B cell (primary cell): ENCODE measurements at places on chromosomes 5 and 9. TPM values are rescaled to one million over a fixed set of nuclear protein-coding genes. Genes with fewer than 3 reads are reported as not detected.

DNA sequence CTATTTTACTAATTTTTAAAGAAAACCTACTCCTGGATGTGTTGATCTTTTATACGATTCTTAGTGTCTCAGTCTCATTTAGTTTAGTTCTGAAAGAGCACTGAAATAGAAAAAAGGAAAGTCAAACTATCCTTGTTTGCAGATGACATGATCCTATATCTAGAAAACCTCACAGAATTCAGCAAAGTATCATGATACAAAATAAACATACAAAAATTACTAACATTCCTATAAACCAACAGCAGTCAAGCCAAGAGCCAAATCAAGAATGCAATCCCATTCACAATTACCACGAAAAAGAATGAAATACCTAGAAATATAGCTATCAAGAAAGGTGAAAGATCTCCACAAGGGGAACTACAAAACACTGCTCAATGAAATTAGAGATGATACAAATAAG, 225.8 kb upstream of the CDH18 start:
- DNase-seq, result no peak
- H3K27ac ChIP-seq, result no peak overlapping the region
- H3K4me3 ChIP-seq, result no peak overlapping the region
- H3K27me3 ChIP-seq, result no peaks in the 10 kb centered on the region

- no peaks in the 10 kb centered on the region for H3K27me3 ChIP-seq
- no peaks in the 10 kb centered on the region for H3K36me3 ChIP-seq
- H3K4me3 ChIP-seq, result no peak overlapping the region
- no peaks in the 10 kb centered on the region for H3K4me1 ChIP-seq
- H3K27ac ChIP-seq, result no peak overlapping the region
Measured at GRCh38 chr5:4243479-4244264, 648.0 kb downstream of the IRX1 start.

DNA sequence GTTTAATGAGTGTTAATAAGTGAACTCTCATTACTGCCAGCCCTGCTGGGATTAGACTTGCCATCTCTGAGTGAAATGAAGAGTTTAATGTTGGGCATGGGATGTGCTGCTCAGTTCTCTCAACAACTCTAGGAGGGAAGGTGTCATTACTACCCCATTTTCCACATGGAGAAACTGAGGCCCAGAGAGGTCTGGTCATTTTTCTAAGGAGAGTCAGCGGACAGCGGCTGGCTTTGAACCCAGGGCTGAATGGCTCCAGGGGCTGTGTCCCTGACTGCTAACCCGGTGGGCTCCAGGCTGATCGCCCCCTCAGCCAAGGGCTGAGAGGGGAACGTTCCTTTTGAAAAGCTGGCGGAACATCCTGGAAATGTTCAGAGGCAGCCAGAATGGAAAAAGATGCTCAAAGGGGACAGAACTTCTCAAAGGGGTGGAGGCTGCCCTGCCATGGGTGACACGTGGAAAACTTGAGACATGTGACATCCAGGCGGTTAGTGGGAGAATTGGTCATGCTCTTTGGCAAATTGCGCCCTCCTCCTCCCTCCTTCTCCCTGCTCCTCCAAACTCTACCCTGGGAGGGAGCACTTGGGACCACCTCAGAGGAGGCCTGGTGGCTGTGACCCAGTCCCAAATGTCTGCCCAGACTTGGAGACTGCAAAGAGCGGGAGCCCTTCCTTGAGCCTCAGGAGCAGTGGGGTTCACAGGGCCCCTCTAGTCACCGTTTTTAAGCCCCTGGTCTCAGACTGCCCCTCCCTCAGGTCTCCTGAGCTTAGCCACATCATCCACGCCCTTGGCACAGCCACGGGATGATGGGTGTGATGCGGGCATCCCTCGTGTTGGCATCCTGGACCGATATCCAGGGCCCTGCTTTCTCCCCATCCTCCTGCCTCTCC, 28.7 kb downstream of the DNM1 start:
- no peak overlapping the region for H3K4me3 ChIP-seq
- no peaks in the 10 kb centered on the region for H3K27me3 ChIP-seq
- no peaks in the 10 kb centered on the region for H3K36me3 ChIP-seq
- no peaks in the 10 kb centered on the region for H3K4me1 ChIP-seq
- DNase-seq, result no peak

DNA sequence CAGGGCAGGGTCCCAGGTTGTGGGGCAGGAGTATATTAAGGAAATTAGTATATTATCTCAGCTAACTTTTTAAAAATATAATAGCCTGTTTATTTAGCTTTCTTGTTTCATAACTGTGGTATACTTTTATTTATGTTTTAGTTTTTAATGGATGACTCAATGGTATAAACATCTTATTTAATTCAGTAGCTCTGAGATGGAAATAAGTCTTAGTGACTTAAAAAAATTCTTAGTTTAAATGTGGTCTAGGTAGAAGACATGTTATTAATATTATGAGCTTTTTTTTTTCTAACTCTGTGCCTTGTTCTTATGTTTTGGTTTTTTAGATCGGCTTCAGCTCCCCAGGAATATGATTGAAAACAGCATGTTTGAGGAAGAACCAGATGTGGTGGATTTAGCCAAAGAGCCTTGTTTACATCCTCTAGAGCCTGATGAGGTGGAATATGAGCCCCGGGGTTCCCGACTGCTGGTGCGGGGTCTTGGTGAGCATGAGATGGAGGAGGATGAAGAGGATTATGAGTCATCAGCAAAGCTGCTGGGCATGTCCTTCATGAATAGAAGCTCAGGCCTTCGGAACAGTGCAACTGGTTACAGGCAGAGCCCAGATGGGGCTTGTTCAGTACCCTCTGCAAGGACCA, 43.1 kb downstream of the LNPEP start:
- no peak overlapping the region for H3K4me3 ChIP-seq
- H3K36me3 ChIP-seq, result peaks cover 3% of the 10 kb centered on the region
- no peak overlapping the region for H3K27ac ChIP-seq
- H3K4me1 ChIP-seq, result peaks cover 9% of the 10 kb centered on the region
- no peak for DNase-seq
- H3K27me3 ChIP-seq, result no peaks in the 10 kb centered on the region

The ITGA2 gene
- total RNA-seq, result not detected in 2 replicates

The NR4A3 gene
- total RNA-seq, result 20.1 and 21.0 TPM in 2 replicates

DNA sequence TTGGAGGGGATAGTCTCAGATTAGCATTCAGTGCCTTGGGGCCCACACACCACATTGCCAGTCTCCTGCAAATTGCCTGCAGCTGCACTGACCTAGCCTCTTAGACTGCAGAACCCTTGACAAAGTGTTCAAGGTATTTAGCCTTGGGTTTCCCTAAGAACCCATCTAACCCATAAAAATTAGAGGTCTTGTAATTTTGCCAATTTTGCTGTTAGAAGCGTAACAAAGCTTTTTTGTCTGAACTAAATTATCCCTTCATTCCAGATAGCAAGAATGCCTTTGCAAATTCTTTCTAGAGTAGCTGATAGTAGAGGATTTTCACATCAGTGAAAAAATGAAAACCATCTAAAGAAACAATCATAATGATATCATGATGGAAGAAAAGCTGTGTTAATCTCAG, 74.0 kb upstream of the CCNG1 start:
- no peaks in the 10 kb centered on the region for H3K27me3 ChIP-seq
- no peak overlapping the region for H3K27ac ChIP-seq
- H3K4me3 ChIP-seq, result no peak overlapping the region
- H3K36me3 ChIP-seq, result no peaks in the 10 kb centered on the region
- no peaks in the 10 kb centered on the region for H3K4me1 ChIP-seq
